Activated CD4-positive, alpha-beta memory T cell treated with anti-CD3 and anti-CD28 coated beads, Interleukin-2, amount 10 ng/mL, durations not matched to agents 7 days and 5 days (primary cell): ENCODE measurements at places on chromosomes 11 and 22.

DNA sequence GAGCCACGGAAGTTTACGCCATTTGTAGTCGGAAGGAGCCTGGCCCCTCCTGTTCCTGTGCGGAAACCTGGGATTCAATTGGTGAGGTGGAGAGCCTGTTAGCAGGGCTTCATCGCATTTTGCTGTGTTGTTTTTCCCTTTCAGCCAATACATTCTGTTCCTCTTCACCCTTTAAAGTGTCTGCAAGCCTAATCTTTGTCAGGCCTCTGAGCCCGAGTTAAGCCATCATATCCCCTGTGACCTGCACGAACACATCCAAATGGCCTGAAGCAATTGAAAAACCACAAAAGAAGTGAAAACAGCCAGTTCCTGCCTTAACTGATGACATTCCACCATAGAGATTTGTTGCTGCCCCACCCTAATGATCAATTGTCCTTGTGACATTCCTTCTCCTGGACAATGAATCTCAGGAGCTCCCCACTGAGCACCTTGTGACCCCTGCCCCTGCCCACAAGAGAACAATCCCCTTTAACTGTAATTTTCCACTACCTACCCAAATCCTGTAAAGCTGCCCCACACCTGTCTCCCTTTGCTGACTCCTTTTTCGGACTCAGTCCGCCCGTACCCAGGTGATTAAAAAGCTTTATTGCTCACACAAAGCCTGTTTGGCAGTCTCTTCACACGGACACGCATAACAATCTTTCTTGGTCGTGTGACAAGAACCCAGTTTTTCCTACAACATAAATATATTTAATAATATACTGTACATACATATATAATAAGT, 37.1 kb upstream of the MMP12 start:
- H3K36me3 ChIP-seq: no peaks in the 10 kb centered on the region
- H3K27ac ChIP-seq: no peak overlapping the region
- H3K27me3 ChIP-seq: peaks cover 9% of the 10 kb centered on the region
- no peak overlapping the region for H3K4me3 ChIP-seq

DNA sequence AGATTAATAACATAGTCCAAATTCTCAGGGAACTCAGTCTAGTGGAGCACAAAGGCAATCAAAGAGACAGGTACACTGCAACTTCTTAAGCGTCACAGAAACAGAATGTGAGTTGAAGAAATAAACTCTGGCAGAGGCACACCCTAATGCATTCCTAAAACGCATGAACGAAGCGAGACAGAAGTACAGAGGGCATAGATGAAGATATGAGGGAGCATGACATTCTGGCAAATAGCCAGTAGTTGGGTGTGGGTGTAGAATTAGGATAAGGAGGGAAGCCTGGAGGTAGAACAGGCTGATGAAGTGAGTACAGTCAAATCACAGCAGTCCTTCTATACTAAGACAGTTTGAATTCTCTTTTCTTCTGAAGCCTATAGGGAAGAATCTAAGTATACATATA, 838.7 kb upstream of the API5 start:
- H3K4me1 ChIP-seq: no peaks in the 10 kb centered on the region
- no peak overlapping the region for H3K27ac ChIP-seq
- no peak for DNase-seq
- H3K36me3 ChIP-seq: no peaks in the 10 kb centered on the region
- no peak overlapping the region for H3K4me3 ChIP-seq

GRCh38 chr11:19814421-19814820, 101.8 kb downstream of the NAV2 start:
- no peaks in the 10 kb centered on the region for H3K36me3 ChIP-seq
- H3K27me3 ChIP-seq: peaks cover 6% of the 10 kb centered on the region

GRCh38 chr11:108483163-108483562, 15.0 kb downstream of the POGLUT3 start:
- H3K27me3 ChIP-seq: no peaks in the 10 kb centered on the region
- H3K27ac ChIP-seq: no peak overlapping the region
- no peaks in the 10 kb centered on the region for H3K4me1 ChIP-seq
- peaks cover 47% of the 10 kb centered on the region for H3K36me3 ChIP-seq
- DNase-seq: no peak
- H3K4me3 ChIP-seq: no peak overlapping the region

DNA sequence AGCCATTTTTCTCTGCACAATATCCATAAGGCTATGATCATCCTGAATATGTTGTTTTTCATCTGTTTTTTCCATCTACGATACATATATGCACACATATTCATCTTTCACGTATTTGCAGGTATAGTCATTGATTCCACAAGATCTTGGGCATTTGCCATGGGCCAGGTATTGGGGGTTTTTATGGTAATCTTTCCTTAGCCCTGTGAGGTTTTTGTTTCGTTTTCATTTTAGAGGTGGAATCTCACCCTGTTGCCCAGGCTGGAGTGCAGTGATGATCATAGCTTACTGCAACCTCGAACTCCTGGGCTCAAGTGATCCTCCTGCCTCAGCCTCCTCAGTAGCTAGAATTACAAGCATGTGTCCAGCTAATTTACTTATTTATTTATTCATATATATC, 20.0 kb downstream of the CD6 start:
- H3K27me3 ChIP-seq: no peaks in the 10 kb centered on the region
- peaks cover 82% of the 10 kb centered on the region for H3K36me3 ChIP-seq
- H3K4me3 ChIP-seq: peak overlapping the region; percentile 42
- no peak for DNase-seq

DNA sequence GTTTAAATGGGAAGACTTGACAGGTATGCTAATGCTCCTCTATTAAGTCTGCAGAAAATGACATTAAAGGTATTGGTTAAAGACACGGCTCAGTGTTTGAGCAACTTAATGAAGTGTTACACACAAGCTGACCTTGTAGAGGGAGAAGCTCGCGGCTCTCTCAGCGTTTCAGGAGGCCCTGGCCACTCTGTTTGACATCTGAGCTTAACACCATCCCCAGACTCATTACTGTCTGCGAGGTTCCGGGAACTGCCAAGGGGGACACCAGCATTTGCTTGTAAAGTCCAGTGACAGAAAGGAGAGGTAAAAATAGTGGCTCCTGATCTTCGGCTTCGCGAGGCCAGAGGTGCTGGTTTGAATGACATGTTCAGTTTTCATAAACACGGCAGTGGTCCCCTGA, 540.7 kb upstream of the CADM1 start:
- H3K27me3 ChIP-seq: no peaks in the 10 kb centered on the region
- H3K4me3 ChIP-seq: no peak overlapping the region
- no peak overlapping the region for H3K27ac ChIP-seq
- no peak for DNase-seq

- no peaks in the 10 kb centered on the region for H3K36me3 ChIP-seq
- H3K4me1 ChIP-seq: no peaks in the 10 kb centered on the region
- no peak overlapping the region for H3K27ac ChIP-seq
- no peak for DNase-seq
- no peaks in the 10 kb centered on the region for H3K27me3 ChIP-seq
These were observed 139.0 kb upstream of the LUZP2 start for GRCh38 chr11:24357620-24358410.

GRCh38 chr11:133895061-133895479, 49.8 kb upstream of the SPATA19 start:
- no peak overlapping the region for H3K27ac ChIP-seq
- DNase-seq: no peak
